ENCODE measurements at places on chromosomes 1 and 21.

- DNase-seq, result no peak
Observed at GRCh38 chr21:21712748-21713520, 714.7 kb downstream of the NCAM2 start.

DNA sequence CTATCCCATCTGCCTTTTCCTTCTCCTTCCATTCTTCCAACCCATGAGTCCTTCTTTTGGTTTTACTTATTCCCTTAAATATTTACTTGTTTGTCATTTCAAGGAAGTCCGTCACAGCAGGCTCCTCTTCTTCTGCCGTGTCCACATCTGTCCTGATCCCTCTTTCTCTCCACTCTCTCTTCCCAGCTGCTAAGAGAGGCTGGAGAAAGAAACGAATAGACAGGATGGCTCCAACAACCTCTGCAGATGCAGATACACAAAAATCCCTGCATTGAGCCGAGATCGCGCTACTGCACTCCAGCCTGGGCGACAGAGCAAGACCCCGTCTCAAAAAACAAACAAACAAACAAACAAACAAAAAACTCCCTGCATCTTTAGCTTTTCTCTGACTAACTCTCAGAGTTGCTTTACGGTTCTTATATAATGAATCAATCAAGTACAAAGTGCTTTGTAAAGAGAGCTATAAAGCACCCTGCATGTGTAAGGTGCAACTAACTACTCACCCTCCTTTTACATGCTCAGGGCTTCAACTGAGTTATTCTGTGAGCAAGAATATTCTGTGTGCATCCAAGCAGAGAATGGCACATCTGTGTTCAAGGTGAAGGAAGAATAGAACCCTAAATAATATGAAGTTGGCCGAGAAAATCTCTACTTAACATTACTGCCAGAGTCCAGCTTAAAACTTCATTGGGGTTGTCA, 3.8 kb upstream of the SAMD13 start:
- no peak for DNase-seq

- DNase-seq, result no peak
Observed at GRCh38 chr21:14602382-14602958, 56.4 kb upstream of the SAMSN1 start.

GRCh38 chr1:63906047-63906704, 132.4 kb downstream of the ROR1 start:
- no peak for DNase-seq

DNA sequence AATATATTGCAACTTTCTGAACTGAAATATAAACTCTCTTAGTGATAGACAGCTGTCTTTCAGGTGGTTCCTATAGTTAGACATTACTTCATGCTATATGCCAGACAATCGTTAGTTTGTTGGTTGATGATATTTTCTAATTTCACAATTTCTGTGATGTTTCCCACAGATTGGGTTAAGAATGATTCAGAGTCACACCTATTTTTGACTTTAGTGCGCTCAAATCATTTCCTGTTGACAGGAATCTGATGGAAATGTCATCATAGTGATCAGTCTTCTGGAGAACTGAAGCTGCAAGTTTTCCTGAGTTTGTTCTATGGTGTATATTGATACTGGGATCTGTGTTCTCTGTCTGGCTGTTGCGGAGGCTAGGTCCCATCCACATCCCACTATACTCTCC, 119.7 kb downstream of the C1orf21 start:
- no peak for DNase-seq

- no peak for DNase-seq
Observed at GRCh38 chr1:18452550-18452949, 28.2 kb upstream of the KLHDC7A start.

GRCh38 chr1:208535511-208535910, 291.3 kb upstream of the PLXNA2 start:
- DNase-seq, result no peak

- DNase-seq, result no peak
Observed at GRCh38 chr1:223211323-223211985, 68.4 kb upstream of the TLR5 start.

GRCh38 chr1:168806952-168807351, 77.9 kb upstream of the DPT start:
- DNase-seq, result no peak

- DNase-seq, result no peak
Observed at GRCh38 chr1:58979677-58980076, 195.8 kb upstream of the JUN start.

- no peak for DNase-seq
Observed at GRCh38 chr1:29712284-29712651, 475.9 kb downstream of the PTPRU start.

DNA sequence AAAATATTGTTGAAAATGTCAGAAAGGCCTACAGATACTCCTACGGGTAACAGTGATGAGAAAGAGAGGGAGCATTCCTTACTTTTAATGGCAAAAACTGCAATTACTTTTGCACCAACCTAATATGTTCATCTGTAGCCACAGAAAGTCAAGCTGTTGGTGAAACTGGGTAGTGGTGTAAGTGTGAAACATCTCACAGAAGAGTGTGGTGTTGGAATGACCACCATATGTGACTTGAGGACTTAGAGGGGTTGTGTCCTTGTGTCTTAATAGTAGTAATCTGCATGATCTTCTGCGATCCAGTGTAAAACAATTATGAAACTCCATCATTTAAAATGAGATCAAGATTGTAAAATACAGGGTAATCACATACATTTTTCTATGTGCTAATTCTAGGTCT, 320.7 kb downstream of the ADGRL2 start:
- no peak for DNase-seq

DNA sequence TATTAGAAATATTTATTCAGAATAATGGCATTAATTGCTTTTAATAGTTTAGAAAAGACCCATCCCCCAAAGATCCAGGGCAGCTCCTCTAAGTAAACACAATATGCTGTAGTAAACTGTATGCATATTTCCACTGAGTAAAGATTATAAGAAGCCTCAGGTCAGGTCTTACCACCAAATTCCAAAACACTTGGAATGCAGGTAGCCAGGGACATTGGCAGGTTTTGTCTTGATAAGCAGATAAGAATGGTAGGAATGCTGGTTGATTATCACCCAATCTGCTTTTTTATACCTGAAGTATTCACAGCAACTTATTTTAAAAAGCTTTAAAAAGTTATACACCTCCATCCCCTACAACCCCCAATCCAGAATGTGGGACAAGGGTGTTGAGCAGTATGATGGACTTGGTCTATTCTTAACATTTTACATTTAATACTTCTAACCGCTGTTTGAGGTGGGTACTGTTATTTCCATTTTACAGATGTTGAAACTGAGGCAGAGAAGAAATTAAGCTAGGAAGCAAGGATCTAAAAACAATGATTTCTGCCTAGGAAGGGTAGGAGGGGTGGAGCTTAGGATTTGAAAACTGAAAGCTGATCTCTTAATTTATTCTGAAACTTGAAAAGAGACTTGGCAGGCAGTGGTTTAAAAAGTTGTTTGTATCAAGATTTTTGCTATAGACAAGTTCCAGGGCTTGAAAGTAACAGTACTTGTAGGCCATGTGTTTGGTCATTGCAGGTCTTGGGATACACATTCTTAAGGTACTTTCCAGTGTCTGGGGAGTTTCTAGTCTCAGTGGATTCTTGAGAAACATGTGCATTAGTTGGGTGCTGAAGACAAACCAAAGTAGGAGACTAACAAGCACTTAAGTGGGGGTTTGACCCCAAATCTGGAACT, 15.6 kb upstream of the THEM4 start:
- no peak for DNase-seq

DNA sequence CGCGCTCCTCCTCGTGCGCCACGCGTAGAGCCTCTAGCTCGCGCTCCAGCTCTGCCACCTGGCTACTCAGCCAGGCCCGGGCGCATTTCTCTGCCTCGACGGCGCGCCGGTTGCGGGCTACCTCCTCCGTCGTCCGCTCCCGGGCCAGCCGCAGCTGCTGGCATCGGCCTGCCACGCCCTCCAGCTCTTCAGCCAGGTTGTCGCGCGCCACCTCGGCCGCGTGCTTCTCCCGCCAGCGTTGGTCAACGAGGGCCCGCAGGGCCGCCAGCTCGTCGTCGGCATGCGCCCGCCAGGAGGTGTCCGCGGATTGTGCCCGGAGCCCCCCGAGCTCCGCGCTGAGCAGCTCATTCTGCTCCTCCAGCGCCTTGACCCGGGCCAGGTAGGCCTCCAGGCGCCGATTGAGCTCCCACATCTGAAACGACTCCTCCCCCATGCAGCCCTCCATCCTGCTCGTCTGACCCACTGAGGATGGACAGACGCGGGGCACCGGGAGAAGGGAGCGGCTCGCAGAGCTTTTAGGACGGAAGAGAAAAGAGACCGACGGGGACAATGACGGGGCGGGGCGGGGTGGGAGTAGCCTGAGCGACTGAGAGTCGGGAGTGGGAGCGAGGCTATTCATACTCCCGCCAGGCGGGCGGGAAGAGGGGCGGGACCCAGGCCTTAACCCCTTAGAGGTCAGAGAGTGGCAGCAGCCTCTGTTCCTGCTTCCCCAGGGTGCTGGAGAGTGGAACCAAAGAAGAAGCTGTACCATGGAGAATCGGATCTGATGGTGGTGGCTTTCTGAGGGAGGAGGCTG, at the start of gene NES:
Gene NES, minus strand, starts transcription at position 588 of the 796 bp plus-strand sequence. Its CDS starts 143 bp downstream, at position 445.
- DNase-seq, result no peak

- no peak for DNase-seq
Observed at GRCh38 chr21:42581993-42582786, 68.5 kb downstream of the SLC37A1 start.

- no peak for DNase-seq
Observed at GRCh38 chr1:153922076-153922971, 448 bp downstream of the GATAD2B start.

DNA sequence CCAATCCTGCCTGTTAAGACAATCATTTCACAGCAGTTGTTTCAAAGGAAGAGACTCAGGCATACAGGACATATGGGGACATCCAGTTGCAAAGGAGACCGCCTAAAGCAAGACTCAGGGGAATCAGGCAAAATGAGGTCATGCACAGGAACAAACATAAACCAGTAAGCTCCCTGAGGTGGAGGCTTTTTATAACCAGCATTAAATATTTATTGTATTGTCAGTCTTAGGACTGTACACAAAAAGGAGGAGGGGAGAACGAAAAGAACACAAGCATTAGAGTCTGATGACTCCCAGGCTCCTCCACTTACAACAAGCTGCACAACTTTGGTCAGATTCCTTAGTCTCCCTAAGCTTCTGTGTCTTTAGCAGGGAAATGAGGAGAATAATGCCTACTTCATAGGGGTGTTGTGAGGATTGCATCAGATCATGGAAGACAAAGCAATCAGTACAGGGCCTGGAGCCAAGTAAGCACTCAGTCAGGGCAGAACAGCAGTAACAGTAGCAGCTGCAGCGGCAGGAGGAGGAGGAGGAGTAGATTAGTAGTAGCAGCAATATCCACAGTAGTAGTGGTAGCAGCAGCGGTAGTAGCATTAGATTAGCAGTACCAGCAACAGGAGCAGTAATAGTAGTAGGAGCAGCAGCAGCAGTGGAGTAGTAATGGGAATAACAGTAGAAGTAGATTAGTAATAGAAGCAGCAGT, 54.2 kb upstream of the SPATA6 start:
- DNase-seq, result no peak

DNA sequence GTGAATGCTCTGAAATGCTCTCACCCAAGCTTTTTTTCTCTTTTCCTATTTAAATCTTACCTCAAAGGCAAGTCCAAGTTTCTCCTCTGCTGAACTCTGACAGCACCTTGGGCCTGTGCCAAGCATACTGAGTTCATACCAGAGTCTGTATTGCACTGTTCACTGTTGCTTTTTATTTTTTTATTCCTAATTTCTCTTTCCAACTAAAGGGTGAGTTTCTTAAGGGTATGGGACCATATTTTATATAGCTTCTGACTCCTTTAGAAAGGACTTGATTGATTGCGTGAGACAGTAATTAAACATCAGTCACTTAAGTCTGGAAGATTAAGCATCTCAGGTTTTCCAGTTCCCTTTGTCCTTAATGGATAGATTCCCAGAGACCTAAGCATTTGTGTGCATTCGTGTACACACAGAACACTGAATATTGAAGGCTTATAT, 69.9 kb downstream of the CACHD1 start:
- DNase-seq, result no peak

- DNase-seq, result no peak
Observed at GRCh38 chr1:233045588-233045987, 95.2 kb downstream of the NTPCR start.

GRCh38 chr1:201750120-201750519, 78.8 kb upstream of the IPO9 start:
- no peak for DNase-seq

GRCh38 chr1:91806769-91807700, 78.9 kb downstream of the TGFBR3 start:
- no peak for DNase-seq

- no peak for DNase-seq
Observed at GRCh38 chr1:3248155-3249141, 179.4 kb downstream of the PRDM16 start.

- no peak for DNase-seq
Observed at GRCh38 chr1:87136607-87137341, 191.9 kb upstream of the LMO4 start.

DNA sequence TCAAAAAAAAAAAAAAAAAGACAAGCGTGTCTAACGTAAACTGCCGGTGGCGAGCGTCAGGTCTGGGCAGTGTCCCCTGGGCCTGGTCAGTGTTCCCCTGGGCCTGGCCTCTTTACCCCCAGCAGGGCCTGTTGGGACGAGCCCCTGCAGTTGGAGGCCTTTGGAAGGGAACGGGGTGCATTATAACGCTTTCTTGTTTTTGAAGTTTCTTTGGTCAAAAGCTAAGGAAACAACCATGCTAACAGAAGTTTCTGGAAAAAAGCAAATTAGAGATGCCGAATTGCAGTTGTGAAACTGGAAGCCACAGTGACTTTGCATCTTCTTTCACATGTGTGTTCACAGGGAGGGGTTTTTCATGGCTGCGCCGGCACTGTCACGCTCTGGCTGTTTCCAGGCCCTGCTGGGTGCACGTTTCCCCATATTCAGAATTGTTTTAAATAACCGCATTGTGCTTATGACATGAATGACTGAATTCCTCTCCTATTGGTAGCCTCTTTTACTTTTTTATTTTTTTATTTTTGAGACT, 16.0 kb downstream of the RRP1 start:
- DNase-seq, result no peak

GRCh38 chr21:33968080-33968994, 52.7 kb upstream of the ATP5PO start:
- DNase-seq, result no peak

GRCh38 chr1:86852289-86852688, 61.6 kb downstream of the SELENOF start:
- DNase-seq, result no peak

DNA sequence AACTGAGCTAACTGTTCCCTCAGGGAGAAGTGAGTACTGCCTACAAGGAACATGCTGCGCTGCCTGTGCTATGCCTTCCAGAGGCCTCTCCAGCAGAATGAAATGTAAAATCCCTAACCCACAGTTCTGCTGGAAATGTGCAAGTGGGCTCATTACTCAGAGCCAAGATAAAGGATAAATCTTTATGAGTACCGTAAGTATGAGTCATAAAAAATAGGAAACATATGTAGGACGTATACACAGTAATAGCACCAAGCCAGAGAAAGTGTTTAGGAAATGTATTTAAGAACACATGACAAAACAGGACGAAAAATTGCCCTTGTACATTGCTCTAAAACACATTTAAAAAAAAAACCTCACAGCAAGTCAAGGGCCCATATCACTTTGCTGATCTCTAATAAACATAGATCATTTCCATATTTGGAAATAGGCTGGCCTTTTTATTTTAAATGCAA, 104.6 kb downstream of the TGFBR3 start:
- no peak for DNase-seq

GRCh38 chr21:42939582-42940413, 14.4 kb upstream of the ERVH48-1 start:
- no peak for DNase-seq

GRCh38 chr21:18617291-18617690, 213.7 kb upstream of the TMPRSS15 start:
- no peak for DNase-seq
